ENCODE measurements at places on chromosomes 11 and 22.
A peak's percentile ranks its signal among the peaks of the same experiment; 100 is the strongest.

GRCh38 chr22:17412232-17412631, 43.0 kb downstream of the CECR2 start:
- no peak for DNase-seq

DNA sequence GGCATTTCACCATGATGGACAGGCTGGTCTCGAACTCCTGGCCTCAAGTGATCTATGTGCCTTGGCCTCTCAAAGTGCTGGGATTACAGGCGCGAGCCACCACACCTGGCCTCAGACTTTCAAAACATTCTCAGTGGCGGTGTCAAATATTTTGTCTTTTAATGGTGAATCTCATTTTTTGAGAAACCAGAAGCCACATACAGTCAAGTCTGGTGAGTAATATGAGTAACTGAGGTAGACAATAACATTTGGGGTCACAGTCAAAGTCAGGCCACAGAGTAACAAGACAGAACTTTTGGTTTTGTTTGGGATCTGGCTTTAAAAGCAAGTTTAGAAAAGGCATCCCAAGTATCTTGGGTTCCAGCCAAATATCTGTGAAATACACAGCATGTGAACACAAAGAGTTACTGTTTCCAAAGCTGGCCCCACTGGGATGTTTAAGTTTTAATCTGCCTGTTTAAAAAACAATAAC, 5.6 kb upstream of the TMA7B start:
- DNase-seq = no peak

GRCh38 chr22:24992946-24993345, 40.4 kb downstream of the KIAA1671 start:
- DNase-seq = no peak

GRCh38 chr11:65532388-65533064, 7.6 kb downstream of the SCYL1 start:
- no peak for DNase-seq

DNA sequence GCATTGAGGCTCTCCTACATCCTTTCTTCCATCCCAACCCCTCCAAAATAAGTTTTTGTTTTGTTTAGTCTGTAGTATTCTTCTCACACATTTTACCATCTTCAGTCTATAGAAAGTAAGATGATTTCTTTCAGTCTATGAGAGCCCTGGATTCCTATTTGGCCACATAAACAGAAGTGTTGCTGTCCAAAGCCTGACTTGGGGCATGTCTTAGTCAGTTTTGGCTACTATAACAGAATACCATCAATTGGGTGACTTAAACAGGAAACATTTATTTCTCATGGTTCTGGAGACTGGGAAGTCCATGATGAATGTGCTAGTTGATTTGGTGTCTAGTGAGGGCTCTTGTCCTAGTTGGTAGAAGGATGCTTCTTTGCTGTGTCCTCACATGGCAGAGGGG, 146.8 kb upstream of the DDI1 start:
- no peak for DNase-seq

GRCh38 chr11:134512061-134512460, 100.0 kb upstream of the B3GAT1 start:
- no peak for DNase-seq

- DNase-seq = no peak
Measured at GRCh38 chr22:47167056-47167455, 404.6 kb downstream of the TBC1D22A start.

DNA sequence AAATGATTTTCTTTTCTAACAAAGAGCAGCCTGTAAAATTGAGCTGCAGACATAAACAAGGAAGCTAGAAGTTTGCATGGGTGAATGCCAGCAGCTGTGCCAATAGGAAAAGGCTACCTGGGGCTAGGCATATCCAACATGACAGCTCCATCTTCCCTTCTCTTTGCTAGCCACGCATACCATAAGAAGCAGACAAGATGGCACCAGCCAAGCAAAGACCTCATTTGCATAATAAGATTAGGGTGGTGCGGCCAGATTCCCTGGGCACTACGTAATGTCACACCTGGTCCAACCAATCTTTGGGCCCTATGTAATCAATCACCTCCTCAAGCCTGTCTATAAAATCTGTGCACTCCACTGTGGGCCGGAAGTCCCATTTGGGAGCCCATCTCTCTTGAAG, 108.3 kb downstream of the SWAP70 start:
- DNase-seq = no peak

GRCh38 chr11:32497951-32498350, 62.6 kb upstream of the WT1 start:
- DNase-seq = no peak

DNA sequence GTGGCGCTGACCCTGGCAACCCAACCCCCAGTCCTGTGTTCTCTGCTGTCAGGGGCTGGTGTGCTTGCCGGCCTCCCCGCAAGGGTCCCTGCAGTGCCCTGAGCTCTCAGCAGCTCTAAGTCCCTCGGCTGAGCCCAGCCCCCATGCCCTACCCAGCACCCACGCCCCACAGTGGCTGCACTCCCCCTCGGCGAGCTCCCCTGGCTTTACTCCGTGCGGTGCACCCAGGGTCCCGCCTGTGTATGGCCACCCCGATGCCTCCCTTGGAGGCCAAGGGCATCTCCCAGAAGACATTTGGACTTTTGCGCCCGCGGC, 72.5 kb upstream of the SHISAL1 start:
- DNase-seq = no peak

GRCh38 chr11:85663753-85664614, 945 bp downstream of the CREBZF start:
- DNase-seq = peak; percentile 85

GRCh38 chr11:125071435-125071834, 8.3 kb downstream of the SLC37A2 start:
- DNase-seq = no peak

GRCh38 chr22:29330753-29331152, 15.3 kb upstream of the RASL10A start:
- no peak for DNase-seq

- DNase-seq = no peak
Measured at GRCh38 chr11:71209181-71209580, 43.2 kb downstream of the SHANK2 start.

DNA sequence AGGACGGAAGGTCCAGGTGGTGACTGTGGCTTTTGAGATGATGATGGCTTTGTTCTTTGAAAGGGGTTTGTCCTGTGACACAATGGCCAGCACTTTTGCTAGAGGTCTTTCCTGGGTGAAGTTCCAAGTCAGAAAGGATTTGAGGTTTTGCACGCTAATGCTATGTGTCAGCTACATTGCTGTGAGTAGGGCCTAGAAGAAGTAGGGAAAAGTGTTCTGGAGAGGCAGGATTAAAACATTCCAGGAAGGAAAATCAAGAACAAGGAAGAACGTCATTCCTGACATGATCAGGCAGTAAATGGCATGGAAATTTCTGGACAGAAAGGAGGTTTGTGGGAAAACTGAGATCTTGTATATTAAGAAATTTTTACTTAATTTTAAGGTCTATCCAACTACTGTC, 290.7 kb downstream of the NTM start:
- DNase-seq = no peak

DNA sequence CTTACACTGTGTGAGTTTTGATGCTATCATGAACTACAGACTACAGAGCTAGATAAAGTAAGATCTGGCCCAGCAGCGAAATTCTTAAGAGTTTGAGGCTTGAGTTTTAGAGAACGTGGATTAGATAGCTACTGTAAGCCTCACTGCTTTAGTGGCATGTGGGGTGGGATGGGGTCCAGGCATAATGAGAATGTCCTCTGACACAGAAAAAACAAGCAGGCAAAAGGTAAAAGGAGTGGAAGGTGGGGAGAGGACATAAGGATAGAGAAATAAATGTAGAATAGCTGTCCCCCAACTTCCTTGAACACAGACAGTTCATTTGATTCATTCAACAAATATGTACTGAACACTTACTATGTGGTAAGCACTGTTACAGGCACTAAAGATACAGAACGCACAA, 324.5 kb upstream of the PITPNB start:
- no peak for DNase-seq

DNA sequence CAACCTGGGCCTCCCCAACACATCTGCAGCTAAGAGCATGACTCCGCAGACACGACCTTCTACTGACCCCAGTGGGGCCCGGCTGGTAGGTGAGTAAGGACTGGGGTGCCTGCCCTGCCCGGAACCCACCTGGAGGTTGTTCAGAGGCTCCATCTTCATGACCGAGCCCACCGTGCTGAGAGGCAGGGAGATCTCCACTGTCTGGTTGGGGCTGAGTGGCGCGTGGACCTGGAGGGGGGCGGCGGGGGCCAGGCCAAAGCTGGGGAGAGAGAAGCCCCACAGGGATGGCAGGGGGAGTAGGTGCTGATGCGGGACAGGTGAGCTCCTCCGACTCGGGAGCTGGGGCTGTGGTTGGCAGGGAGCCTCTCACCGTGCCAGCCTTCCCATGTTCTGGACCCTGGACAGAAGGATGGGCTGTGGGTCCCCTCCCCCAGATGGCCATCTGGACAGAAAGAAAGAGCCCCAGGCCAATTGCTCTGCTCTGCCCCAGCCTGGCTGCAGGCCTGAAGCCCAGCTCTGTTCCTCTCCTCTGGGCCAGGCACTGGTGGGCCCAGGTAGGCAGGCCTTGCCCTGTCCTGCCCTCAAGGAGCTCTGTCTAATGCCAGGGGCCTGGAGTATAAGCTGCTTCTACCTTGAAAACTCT, 16.3 kb upstream of the RASL10A start:
- DNase-seq = no peak

GRCh38 chr11:10329356-10329755, 24.5 kb downstream of the ADM start:
- DNase-seq = no peak

- DNase-seq = no peak
Measured at GRCh38 chr11:121106812-121107211, 5.8 kb downstream of the TECTA start.

GRCh38 chr22:36687516-36687915, 16.0 kb downstream of the CACNG2 start:
- no peak for DNase-seq

GRCh38 chr11:2296913-2297622, 4.7 kb downstream of the C11orf21 start:
- DNase-seq = no peak

- no peak for DNase-seq
Measured at GRCh38 chr11:111098091-111098490, 147.4 kb upstream of the POU2AF2 start.

DNA sequence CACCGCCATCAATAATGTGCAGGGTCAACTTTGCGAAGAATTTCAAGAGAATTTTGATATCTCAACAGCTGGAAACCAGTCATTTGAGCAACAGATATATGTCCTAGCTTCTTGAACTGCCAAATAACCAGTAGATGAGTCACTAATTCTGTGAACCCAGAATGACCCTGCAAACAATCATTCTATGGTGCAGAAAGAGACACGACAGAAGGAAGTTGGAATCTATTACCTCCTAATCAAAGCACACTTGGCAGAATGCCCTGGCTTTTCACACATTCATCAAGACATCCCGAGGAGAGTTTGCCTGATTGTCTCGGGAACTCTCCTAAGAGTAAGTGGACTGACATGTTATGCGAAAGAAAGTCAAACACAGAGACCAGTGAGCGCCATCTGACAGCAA, 621.1 kb downstream of the OPCML start:
- DNase-seq = no peak

GRCh38 chr11:19666951-19667350, 45.7 kb upstream of the NAV2 start:
- no peak for DNase-seq

Measured in germinal center (tissue), 1 donor.